Foreskin keratinocyte (primary cell): ENCODE measurements at places on chromosomes 6 and 20. TPM values are rescaled to one million over a fixed set of nuclear protein-coding genes. Genes with fewer than 3 reads are reported as not detected.

MMUT gene
- 13.7 and 16.2 TPM in 2 replicates for total RNA-seq

DEFB132 gene
- not detected in 2 replicates for total RNA-seq

RHAG gene
- not detected in 2 replicates for total RNA-seq

SEMG2 gene
- not detected in 2 replicates for total RNA-seq

C20orf204 gene
- 0.18 and 0.34 TPM in 2 replicates for total RNA-seq

HLA-C gene
- total RNA-seq: 104 and 141 TPM in 2 replicates

ACTL10 gene
- total RNA-seq: 1.1 and 1.4 TPM in 2 replicates

DNA sequence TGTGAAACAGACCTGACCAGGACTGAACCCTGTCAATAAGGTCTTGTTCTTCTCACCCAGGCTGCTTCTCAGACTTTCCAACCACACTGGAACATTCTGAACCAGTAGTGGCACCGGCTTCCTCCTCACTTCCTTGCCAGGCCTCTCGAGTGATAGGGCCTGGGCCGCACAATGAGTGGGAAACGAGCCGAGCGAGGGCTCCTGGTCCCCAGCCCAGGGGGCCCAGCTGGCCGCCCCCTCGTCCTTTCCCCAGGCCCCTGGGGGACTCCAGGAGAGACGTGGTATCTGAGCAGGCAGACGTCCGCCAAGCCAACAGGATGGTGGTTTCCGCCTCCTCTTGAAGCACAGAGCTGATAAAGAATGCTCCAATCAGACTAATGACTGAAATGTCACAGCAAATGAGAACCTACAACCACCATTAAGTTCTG is 117.9 kb downstream of the GMDS start:
- DNase-seq: no peak

DNA sequence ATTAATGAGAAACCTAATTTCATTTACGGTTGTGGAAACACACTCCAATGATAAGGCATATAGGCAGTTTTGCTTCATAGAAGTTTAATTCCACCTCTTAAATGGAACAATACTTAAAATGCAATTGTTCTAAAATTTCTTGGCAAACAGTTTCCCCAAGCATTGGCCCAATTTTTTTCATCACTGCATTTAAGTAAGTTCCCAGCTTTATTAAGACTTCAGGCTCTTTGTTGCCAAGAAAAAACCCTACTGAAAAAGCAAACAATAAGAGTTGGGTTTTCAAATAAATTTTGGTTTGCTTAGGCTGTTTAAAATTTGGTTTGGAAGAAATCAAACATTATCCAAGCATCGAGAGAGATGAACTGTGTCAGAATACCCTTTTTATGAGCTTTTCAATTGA is 690.9 kb upstream of the NRSN1 start:
- DNase-seq: no peak

- DNase-seq: no peak
Measured at GRCh38 chr6:36962874-36963273, 8.3 kb downstream of the PI16 start.

- DNase-seq: no peak
Measured at GRCh38 chr6:109034526-109034925, 60.1 kb downstream of the SESN1 start.

GRCh38 chr6:87825821-87826221 is 123.8 kb upstream of the AKIRIN2 start:
- no peak for DNase-seq

GRCh38 chr20:39939241-39939865 is 749.7 kb downstream of the MAFB start:
- DNase-seq: no peak

DNA sequence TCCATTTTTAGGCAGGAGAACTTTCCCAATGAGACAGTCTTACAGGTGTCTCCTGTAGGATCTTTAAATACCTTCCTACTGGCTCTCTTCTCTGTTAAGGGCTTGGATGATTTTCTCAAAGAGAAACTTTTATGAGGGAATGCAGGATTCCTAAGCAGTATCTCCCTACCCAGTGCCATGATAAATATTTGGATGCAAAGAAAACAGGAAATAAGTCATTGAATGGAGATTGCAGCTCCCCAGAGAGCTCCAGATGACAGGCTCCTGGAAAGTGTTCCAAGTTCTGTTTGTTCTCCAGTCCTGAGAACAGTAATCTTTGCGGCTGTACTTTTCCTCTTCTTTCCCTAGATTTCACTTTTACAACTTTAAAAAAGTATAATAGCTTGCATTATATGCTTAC is 2.4 kb upstream of the SCGN start:
- no peak for DNase-seq

DNA sequence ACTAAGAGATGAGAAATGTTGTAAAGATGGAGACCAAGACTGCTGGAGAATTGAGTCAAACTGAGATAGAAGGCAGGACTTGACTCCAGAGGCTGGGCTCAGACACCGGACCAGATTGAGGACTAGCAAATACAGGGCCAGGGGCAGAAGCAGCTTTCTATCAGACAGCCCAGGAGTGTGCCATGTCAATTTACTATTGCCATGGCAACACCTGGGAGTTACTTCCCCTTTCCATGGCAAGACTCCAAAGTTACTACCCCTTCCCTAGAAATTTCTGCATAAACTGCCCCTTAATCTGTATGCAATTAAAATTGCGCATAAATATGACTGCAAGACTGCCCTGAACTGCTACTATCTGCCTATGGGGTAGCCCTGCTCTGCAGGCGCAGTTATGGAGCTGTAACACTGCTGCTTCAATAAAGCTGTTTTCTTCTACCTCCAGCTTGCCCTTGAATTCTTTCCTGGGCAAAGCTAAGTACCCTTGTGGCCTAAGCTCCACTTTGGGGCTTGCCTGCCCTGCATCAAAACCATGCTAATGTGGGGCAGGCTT is 90.1 kb upstream of the EDN1 start:
- DNase-seq: no peak

- DNase-seq: no peak
Measured at GRCh38 chr6:138782243-138782642, 8.7 kb downstream of the CCDC28A start.

DNA sequence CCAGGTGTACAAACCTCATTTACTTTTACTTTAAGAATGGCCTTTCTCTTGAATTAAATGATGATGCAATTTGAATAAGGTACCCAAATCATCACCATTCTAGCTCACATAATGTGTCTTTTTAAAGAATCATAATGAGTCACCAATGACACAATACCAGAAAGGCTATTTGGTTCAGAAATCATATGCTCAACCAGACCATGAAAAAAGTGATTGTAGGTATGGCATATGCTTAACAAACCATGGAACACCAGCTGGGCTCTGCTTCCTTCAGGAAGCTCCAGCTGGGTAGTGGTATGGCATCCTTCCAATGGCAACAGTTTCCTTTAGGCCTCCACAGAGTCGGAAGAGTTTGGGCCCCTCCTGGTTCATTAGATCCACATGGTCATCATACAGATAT is 128.2 kb downstream of the FRK start:
- DNase-seq: no peak

DNA sequence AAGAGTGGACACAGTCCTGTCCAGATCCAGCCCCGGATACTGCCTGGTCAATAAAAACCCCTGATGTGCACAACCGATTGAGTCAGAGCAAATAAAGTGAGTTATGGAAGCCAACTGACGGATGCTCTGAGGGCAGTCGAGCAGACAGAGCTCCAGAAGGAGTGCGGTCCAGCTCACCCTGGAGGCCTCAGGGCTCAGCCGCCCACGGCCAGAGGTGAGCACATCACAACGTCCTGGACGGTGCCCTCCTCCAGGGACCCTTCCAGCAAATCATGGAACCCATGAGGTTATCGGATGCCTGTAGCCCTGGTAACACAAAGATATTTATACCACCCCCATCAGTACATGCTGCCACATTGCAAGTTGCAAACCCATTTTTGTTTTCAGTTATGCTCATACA is 44.0 kb upstream of the SMOC2 start:
- no peak for DNase-seq

DNA sequence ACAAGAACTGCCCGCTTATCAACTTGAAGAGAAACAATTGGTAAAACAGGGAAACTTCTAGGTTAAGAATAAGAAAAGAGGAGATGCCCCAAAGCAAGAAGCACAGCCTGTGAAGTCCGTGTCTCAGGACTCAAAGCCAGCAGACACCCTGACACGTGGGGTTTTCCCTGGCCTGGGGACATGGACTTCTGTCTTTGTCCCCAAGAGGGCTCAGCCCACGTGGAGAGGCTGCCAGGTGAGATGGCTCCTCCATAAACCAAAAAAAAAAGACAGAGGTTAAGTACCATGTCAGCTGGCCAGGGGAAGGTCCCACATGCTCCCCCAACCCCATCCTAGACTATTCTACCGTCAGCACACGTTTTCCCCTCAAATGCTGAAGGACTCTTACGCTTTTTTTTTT is 9.9 kb downstream of the SERPINB6 start:
- no peak for DNase-seq

DNA sequence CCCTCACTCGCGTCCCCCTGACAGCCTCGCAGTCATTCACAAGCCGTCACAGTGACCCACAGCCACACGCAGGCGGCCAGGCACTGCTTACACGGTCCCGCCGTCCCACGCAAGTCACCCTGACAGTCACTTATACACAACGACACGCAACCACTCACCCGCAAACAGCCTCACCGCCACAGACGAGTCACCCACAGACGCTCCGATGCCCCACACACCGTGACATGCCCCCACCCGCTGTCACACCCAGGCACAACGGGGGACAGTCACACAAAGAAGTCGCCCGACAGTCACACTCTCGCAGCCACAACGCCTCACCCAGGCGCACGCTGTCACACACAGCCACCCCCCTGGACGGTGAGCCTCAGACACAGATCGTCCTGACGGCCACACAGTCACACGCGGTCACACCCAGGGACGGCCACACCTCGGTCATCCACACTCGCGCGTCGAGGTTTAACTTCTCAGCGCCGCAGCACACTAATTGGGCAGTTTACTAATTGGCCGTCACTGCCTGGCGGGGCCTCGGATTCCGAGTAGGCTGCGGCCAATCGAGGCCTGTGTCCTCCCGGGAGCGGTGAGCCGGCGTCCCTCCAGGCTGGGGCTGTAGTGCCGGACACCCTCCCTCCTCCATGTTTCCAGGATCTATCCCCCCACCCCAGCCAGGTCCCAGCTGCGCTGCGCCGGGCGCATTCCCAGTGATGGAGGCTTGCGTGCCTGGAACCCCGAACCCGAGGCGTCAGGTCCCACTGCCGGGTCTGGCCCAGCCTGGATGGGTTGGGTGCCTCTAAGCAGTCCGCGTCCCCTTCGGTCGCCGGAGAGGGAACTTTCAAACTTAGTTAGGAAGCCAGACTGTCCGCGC is 790 bp downstream of the TOX2 start:
- no peak for DNase-seq

DNA sequence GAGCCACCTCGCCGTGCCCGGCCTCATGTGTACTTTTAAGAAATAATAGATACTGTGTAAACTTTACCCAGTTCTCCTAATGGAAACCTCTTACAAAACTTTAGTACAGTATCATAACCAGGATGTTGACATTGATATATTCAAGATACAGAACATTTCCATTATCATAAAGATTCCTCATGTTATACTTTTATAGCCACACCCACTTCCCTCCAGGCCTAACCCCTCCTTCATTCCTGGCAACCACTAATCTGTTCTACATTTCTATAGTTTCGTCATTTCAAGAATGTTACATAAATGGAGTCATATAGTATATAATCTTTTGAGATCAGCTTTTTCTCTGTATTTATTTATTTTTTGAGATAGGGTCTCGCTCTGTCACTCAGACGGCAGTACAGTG is 52.6 kb upstream of the SALL4 start:
- DNase-seq: no peak

GRCh38 chr20:11232896-11233295 is 559.1 kb upstream of the JAG1 start:
- no peak for DNase-seq

GRCh38 chr6:10719296-10719963 is 3.4 kb upstream of the TMEM14C start:
- peak; percentile 55 for DNase-seq

DNA sequence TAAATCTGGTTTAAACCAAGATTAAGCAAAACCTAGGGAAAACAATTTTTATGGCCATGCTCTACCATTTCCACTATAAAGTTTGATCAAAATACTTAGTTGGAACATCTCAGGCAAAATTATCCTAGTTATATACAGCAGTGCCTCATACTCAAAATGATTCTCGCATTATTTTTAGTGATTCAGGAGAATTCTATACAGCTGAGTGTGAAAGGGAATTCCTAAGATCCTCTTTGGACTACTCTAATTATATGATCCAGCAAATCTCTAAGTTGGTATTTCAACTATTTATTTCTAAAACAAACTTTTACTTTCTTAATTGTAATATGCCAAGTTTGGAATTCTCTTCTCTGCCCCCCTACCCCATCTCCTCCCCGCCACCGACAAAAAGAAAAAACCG is 8.6 kb downstream of the DTNBP1 start:
- DNase-seq: no peak
